ENCODE measurements at places on chromosomes 16 and 17. TPM values are rescaled to one million over a fixed set of nuclear protein-coding genes. Genes with fewer than 3 reads are reported as not detected.

MYH13 gene
- not detected for total RNA-seq

DNA sequence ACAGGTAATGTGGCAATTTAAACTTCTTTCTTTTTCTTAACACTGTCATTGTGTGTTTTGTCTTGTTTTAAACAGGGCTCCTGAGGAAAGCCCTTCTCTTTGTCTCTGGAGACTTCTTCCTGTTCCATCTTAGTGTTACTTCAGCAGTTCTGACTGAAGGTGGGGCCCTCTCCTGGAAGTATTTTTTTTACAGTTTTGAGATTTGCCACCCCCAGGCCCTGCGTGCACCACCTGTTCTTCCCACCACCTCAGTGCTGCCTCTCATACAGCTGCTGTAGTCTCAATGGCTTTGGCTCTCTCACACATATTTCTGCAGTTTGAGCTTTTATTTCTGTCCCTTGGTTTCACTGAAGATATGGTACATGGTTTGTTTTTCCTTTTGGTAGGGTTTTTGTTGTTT, 52.5 kb upstream of the ALDH3A1 start:
- peak; percentile 22 for DNase-seq

DNA sequence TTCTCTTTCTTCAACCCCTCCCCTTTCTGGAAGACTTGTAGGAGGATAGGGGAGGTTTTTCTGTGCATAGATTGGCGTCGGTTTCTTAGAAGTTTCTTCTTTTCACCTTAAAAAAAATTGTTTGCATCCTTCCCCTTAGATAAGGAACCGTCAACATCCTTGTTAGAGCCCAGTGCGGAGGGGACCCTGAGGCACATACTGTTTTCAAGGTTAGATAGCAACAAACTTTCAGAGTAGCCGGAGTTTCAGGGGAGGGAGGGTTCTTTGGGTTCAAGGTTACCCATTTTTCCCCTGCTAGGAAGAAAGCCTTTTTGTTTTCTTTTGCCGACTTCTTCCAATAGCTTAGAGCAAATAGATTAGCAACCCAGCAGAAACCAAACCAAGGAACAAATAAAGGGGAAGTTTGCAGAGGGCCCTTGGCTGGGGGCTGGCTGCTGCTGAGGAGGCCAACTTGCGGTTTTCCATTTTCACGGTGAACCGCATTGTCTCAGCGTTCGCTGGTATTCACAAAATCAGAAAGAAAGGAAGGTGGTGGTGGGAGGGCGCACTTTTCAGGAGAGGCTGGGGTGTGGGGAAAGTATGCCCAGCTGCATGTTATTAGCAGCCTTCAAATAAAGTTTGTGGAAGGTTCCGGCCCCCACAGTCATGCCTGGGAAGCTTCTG, 28.8 kb downstream of the MSI2 start:
- peak; percentile 35 for DNase-seq

DNA sequence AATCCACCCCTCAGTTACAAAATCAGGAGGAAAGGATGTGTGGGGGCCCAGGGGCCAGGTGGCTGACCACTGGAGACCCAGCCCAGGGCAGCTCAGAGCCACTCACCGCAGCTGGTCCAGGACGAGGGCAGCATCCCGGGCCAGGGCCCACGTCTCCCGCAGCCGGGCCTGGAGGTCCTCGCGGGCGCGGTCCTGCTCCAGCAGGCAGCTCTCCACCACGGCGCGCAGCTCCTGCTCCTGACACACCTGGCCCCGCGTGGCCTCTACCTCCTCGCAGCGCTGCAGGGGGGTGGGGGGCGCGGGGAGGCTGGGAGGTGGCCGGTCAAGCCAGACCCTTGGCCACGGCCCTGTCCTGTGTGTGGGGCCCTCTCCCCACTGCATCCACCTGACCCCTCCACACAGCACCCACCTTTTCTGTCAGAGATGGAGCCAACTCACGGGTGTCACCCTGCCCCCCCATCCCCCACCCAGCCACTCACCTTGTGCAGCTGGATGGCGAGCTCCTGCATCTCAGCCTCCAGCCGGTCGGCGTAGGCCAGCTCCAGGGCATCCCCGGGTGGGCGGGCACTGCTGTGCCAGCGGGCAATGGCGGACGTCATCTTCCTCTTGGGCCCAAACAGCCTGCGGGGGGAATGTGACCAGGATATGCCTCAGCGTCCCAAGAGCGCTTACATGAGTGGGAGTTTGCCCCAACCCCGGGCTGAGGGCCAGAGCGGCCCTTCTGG, 5.1 kb downstream of the NUDT16L1 start:
- no peak for DNase-seq

DNA sequence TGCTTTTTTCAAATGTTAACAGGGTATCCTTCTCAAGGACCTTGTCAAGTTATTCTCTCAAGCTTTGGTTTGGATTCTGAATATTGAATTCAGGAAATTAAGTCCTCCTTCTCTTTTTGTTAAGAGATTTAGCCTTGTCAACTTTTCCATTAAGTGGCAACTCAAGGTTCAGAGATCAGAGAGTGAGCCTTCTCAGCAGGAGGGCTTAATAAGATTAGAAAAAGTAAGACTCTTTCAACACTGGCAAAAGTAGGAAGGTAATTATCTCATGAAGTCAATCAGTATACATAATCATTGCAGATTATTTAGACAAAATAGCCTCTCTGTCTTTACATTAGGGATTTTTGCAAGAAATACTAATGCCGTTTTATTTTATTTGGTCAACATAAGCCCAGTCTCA, 330.7 kb downstream of the KIF2B start:
- DNase-seq, result no peak

GRCh38 chr17:58918884-58919283, 163.2 kb downstream of the PPM1E start:
- DNase-seq, result no peak

DNA sequence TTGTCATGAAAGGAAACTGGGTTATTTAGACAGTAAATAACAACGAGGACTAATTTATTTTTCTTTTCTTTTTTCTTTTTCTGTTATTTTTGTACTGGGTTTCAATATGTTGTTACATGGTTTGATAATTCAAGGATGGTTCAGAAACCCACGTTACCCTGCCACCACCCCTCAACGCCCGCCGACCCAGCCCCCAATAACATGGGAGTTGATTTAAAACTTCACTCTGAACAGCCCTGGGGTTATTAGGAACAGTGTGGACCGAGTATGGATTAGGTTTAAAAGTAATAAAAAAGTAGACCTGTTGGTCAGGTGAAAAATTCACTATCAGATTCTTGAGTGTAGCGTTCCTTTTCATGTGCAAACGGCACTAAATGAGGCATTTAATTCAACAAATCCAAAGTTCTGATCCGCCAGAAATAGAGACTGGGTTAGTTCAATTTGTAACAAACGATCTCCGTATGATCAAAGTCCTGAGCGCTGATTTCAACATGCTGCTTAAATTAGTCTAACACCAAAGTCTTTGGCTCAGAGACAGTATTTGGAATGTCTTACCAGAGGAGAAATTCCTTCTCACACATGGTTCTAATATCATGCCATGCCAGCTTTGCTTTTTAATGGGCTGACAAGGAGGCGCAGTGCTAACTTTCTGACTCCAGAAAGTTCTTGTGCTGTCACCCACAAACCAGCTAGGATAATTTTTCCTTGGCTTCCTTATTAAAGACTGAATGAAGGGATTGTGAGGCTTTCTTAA, 173.1 kb upstream of the IRX3 start:
- no peak for DNase-seq

GRCh38 chr17:75512926-75513640, 2.3 kb downstream of the CASKIN2 start:
- DNase-seq, result no peak

DNA sequence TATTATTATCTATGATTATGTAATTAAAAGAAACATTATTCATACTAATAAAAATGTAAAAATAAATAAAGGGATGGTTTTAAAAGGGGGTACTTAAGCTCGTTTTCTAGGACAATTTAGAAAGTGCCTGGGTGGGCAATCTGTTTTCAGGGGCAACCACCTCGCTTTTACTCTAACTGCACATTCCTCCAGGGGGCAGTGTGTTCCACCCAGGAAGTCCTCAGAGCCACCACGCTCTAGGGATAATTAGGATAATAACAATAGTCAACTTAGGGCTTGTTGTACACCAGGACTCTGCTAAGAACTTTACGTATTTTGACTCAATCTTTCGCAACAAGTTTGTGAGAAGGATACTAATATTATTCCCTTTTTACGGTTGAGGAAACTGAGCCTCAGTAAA, 396.7 kb upstream of the MAF start:
- DNase-seq, result no peak

- no peak for DNase-seq
These were observed 477.1 kb downstream of the TOX3 start for GRCh38 chr16:52069866-52070265.

DNA sequence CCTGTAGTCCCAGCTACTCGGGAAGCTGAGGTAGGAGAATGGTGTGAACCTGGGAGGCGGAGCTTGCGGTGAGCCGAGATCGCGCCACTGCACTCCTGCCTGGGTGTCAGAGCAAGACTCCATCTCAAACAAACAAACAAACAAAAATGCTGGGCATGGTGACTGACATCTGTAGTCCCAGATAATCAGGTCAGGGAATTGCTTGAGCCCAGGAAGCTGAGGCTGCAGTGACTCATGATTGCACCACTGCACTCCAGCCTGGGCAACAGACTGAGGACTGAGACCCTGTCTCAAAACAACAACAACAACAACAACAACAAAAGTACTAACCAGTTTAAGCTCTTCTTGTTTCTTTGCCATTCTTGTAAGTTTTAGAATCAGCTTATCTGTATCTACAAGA, 383.0 kb upstream of the PMFBP1 start:
- no peak for DNase-seq

DNA sequence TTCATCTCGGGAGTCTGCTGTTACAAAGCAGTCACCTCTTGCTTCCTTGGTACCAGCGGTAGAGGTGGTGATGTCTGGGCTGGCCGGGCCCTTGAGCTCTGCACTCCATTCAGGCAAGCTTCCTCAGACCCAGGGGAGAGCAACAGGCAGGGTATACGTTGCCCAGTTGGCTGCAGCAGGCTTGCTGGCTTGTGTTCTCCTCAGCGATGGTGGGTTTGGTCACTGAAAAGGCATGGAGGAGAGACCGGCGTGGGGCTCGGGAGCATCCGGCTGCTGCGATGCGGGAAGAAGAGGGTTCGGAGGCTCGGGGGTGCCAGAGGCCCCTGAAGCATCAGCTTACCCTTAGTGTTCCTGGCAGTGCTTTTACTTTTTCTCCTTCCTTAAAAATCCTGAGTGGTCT, 25.8 kb downstream of the SAP30BP start:
- DNase-seq, result no peak

DNA sequence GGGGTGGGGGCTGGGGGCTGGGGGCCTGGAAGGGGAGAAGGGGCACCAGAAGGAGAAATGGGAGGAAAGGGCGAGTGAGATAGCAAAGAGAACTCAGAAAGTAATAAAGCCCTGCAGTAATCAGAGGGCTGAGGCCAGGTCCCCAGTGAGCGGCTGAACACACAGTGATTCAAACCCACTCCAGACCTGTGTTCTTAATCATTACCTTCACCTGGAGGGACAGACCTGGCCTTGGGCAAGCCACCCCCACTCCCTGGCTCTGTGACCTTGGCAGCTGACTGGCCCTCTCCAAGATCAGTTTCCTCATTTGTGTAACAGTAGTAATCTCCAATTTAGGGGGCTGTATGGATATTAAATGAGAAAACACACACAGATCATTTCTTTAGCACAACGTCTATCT, 150.4 kb downstream of the WWOX start:
- no peak for DNase-seq
